ENCODE measurements at places on chromosomes 2 and 18.

DNA sequence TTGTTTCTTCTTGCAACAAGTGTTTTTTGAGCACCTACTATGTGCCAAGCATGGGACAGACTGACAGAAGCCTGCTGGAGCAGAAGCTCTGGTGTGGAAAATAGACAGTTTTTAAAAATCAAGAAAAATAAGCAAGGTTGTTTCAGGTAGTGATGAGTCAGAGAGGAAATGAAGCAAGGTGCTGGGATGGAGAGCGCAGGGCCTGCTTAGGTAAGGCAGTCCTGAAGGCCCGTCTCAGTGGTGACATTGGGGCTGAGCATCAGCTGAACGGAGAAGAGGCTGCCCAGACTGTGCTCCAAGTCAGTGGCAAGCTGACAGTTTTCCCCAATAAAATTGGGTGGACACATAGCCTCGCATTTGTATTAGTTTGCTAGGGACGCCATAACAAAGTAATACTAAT, 263.6 kb downstream of the SS18 start:
- DNase-seq: no peak

DNA sequence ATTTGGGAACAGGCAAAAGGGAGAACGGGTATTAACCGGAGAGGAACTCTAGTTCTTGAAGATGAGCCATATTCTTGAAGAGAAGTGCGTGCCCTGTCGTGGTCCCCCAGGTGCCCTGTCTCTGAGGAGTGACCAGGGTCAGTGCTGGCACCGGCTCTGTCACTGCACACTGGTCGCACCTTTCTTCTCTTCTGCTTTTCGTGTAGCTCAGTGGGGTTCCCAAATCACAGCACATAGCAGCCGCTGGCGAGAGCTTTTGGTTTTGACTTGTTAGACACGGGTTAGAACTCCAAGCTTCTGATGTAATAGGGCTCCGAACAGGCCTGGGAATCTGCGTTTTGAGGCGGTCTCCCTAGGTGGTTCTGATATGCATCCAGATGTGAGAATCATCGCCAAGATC, 18.4 kb upstream of the LRRTM1 start:
- no peak for DNase-seq

DNA sequence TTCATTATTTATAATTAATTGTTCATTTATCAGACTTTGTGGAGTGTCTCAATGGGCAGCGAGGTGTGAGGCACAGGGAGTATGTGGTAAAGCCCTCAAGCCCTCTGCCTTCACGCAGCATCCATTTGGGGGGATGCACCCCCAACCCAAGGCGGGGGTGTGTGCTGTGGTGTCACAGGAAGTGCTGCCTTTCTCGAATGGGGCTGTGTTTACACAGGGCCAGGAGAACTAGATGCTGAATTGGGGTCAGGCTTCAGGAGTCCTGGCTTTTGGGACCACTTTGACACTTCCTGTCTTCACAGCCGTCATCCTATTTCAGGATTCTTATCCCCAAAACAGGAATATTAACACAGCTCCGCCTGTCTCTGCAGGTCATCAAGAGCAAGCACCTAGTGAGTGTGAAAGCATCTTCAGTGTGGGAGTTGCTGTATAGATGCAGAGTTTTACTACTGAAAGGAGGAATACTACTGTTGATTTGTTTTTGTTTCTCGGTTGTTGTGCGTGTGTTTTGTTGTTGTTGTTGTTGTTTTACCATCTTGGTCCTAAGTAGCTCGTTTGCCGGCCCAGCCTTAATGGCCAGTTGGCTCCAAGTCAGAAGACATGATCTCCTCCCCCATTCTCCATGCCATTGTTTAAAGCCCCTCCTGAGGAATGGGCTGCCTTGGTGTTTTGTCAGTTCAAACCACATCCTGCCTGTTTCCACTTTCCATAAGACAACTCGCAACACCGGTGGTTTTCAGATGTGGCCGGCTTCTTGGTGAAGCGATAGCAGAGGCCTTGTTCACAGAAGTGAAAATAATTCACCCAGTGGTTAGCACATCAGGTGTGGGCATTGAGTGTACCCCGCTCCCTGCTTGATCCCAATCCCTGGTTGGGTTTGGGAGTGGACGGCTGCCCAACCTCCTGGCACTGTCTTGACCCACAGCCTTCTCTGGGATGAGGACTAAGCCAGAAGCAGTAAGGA, 221.3 kb downstream of the BCL2 start:
- DNase-seq: peak; percentile 52

DNA sequence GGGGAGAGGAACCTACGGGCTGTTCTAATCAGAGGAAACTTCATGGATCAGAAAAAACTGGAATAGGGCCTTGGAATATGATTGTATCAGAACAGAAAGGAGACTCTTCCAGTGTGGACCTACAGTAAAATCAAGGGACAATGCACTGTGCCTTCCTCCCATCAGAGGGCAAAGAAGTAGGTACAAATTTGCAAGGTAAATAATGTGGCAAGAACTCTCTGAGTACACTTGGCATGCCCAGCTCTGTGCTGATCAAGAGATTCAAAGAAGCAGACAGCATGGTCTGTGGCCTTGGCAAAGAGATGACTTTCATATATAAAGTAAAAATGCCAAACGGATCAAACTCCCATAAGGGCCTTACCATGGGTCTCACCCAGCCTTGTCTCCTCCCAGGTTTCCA, 242.6 kb upstream of the OSR1 start:
- no peak for DNase-seq

DNA sequence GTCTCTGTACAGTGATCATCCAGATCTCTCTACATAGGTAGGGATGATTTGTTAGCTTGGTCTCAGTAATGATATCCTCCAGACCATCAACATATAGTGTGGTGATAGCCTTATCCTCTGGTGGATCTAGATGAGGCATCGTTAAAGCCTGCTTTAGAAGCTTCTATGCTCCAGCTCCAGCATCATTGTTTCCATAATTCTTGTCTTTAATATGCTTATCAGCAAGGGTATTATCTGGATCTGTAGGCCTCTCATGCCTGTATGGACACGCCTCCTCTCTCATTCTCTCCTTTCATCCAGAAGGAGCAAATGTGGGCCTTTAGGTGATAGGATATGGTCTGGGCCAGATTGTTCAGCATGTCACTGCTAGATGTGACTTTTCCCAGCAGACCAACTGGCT, 234.5 kb upstream of the CHST9 start:
- no peak for DNase-seq

DNA sequence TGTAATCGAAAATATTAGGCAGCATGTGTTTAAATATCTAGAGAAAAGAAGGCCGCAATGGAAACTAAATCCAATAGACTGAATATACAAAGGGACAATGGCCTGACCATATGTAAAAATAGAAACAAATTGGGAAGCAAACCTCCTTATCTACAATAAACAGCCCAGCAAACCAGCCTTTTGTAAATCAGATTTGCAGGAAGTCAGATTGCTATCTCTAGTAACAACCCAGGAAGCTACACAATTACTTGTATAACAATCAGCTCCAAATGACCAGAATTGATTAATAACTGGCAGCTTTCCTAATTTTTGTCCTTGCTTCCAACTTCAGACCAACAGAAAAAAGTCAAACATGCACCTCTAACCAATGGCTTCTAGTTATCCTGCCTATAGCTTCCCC, 860.0 kb downstream of the CPS1 start:
- DNase-seq: no peak

DNA sequence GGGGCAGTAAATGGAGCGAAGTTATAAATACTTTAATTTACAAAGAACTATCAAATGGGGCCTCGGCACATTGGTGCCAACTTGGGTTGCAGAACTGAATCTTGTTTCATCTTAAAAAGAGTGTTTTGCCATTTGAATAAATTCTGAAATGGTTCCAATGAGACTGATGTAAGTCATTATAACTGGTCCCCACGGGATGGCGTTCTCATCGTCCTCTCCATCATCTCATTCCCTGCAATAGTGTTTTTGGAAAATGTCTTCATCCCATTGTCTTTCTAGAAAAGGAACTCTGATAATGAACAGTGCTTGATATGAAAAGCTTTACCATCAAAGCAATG, 422.0 kb upstream of the ID2 start:
- no peak for DNase-seq

GRCh38 chr2:8761529-8762164, 75.8 kb downstream of the KIDINS220 start:
- peak; percentile 16 for DNase-seq

GRCh38 chr2:234355021-234355720, 141.7 kb downstream of the ARL4C start:
- no peak for DNase-seq

DNA sequence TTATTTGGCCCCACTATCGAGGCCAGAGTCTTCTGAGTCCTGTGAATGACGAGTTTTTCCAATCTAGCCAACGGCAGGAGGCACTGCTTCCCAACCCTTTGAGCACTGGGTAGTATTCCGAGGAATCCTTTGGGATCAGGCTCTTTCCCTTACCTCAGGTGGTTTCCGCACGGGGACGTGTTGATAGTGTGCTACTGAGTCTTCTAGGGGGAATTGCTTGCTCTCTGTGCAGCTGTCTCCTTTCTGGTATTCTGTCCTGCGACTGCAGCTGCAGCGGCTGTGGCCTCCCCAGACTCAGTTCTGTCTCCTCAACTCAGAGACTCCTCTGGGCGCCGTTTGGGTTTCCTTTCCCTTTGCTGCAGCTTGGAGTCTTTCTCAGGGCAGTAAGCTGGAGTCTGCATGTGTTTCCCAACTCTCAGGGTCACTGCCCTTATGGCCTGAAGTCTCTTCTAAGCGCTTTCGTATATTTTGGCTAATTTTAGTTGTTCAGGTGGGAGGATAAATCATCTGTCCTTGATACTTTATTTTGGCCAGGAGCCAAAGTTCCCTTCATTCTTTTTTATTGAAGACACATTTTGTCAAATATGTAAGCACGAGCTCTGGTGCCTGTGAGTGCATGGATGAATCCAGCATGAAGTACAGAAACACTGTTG, 118.4 kb downstream of the MAP4K4 start:
- no peak for DNase-seq

DNA sequence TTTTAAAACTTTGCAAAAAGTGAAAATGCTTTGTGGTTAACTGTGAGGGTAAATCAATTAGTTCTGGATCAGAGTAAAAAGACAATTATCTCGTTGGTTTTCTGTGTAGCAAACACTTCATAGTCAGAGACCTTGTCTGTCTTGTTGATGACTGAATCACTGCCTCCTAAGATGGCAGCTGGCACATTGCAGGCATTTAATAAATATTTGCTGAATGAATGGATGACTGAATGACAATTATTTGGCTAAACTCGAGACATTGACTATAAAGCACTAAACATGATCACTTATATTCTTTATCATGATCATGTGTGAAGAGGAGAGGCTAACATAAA, 96.2 kb downstream of the MAIP1 start:
- DNase-seq: no peak

- DNase-seq: no peak
These were observed 57.9 kb downstream of the TNS1 start for GRCh38 chr2:217944923-217945322.

- DNase-seq: no peak
These were observed 30.2 kb downstream of the PRKCE start for GRCh38 chr2:45681675-45682074.

GRCh38 chr2:225471039-225471438, 71.5 kb downstream of the NYAP2 start:
- DNase-seq: no peak

DNA sequence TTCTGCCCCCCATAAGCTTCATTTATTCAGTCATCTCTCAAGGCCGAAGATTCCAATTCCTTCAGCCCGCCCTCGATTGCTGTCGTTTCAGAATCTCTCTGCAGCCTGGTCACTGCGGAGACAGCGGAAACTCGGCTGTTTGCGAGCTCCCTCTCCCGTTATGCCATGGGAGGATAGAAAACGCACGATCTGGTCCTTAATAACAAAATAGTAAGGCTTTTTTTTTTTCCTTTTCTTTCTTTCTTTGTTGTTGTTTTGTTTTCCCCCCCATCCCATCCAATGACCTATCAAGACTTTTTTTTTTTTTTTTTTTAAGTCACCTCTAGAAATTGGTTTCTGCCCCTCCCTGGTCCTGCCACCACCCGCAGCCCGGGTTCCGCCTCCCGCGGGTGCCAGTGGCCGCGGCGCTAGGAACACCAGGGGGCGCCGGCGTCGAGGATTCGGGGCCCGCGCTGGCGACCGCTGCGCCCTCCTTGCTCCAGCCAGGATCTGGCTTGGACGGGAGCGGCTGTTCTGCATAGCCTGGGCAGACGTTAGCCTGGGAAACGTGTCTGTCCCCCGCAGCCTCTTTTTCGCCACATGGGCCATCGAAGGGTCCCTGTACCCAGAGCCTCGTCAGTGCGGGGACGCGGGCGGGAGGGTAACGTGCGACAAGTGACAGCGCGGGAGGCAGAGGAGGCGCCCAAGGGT, 10.1 kb downstream of the CPLX4 start:
- peak; percentile 60 for DNase-seq

- no peak for DNase-seq
These were observed 31.9 kb downstream of the VWA3B start for GRCh38 chr2:98118852-98119251.

DNA sequence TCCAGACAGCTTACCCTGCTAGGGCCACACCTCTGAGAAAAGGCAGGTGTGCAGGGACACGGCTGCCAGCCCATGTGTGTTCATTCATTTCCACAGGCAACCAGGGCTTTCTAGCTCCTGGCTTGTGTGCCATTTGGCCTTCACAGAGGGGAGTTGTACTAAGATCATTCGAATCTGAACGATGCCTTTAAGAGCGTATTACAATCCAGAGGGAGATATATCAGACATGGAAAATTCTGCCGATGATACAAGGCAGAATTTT, 64.2 kb upstream of the OTOF start:
- no peak for DNase-seq

DNA sequence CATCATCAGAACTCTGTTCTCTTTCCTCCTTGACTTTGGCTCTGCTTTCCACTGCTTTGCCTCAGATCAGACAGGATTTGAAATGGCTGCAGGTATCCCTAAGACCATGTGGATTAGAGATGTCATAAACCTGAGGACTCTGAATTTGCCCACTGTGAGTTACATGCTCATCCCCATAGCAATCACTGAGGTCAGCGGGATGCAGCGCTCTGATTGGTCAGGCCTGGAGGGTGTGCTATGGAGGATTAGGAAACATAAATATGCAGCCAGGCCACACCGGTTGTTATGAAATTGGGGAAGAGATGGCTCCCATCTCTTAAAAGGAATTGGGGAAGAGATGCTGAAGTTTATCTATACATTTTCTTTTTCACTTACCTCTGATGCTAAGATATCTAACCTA, 73.7 kb upstream of the DNAJC10 start:
- peak; percentile 31 for DNase-seq

GRCh38 chr18:63992751-63993150, 22.9 kb downstream of the SERPINB8 start:
- DNase-seq: no peak

GRCh38 chr2:152376385-152376784, 41.4 kb downstream of the FMNL2 start:
- DNase-seq: no peak

- DNase-seq: no peak
These were observed 117.9 kb downstream of the FEZ2 start for GRCh38 chr2:36480028-36480427.

DNA sequence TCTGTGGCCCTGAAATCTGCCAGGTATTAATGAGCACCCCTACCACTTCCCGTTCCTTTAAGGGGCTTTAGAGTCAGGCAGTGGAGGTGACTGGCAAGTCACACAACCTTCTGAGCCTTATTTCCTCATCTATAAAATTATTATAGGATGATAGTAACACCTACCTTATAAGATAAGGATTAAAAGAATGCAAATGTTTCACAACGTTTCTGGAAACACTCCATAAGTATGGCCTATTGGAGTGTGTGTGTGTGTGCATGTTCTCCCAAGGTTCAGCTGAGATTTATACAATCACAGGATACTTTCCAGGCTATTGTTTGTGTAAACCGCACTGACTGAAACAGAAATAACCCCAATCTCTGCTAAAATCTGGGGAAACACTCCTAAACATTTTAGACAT, 176.0 kb downstream of the PDE11A start:
- no peak for DNase-seq

GRCh38 chr18:44214396-44214795, 466.3 kb upstream of the SETBP1 start:
- no peak for DNase-seq

GRCh38 chr2:55119711-55120487, 69.6 kb upstream of the RTN4 start:
- no peak for DNase-seq
